ENCODE measurements at places on chromosomes 6 and 20.

- peak; percentile 82 for DNase-seq
Measured at GRCh38 chr6:30344191-30344867, 627 bp upstream of the RPP21 start.

DNA sequence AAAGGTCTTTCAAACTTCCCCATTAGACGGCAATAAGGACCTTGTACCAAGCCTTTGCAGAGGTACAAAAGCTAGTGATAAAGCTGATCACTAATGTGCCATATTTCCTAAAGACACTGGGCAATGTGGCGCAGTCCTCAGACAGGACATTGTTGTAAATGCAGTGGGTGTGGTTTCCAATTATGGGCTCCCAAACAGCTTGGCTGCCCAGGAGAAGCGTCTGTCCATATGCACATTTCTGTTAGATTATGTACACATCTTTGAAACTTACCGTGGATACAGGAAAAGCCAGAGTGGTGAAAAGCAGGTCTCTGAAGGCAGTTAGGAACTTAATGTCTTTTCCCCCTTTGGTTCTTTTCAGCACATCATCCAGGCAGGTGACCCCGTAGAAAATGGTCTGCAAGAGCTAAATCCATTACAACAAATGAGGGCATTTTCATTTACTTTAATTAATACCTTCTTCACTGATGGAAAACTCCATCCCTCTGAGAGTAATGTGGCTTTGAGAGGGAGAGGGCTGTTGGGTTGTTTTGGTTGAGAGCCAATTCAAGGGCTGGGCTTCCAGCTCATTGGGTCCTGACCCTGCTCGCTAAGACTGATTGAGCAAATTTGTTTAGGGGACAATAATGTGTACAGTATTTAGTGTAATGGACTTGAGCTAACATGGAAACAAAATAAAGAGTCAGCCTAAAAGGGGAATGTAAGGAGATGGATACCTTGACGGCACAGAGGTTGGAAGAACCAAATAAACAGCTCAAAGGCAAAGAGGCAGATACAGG lies 10.4 kb downstream of the ADTRP start:
- DNase-seq: no peak

GRCh38 chr6:46014046-46014445 lies 1.6 kb downstream of the CLIC5 start:
- no peak for DNase-seq

GRCh38 chr6:7258231-7258763 lies 54.7 kb downstream of the SSR1 start:
- DNase-seq: peak; percentile 46

DNA sequence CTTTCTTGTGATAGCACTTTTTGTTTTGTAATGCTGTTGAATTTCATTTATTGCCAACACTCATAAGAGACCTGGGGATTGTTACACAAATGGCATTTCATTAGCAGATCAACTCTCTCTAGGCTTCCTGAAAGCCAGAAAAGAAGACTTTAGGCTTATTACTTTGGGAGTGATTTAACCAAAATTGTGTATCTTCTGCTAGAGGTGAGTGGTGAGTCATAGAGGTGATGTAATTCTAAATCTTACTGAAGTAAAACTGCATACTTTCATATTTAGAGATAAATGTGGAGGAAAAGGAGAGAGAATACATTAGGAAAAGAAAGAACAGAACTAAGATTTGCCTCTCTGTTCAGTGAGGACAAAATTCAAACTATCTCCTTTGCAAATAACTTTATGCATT lies 304.7 kb upstream of the RGS17 start:
- no peak for DNase-seq

DNA sequence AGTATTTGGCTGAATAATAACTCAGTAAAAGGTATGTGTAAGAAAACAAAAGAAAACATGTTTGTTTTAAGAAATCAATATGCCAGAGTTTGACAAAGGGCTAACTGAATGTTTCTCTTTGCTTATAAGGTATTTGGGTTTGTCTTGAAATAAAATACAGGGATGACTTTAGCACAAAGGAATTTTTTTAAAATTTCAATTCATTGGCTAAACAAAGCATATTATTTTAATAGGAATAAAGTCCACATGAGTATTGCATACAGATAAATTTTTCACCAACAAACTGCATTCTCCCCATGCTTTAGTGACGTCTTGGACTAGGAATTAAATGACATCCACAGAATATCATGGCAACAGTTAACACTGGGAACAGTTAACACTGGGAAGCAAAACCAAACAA lies 480.0 kb upstream of the JAG1 start:
- DNase-seq: no peak

DNA sequence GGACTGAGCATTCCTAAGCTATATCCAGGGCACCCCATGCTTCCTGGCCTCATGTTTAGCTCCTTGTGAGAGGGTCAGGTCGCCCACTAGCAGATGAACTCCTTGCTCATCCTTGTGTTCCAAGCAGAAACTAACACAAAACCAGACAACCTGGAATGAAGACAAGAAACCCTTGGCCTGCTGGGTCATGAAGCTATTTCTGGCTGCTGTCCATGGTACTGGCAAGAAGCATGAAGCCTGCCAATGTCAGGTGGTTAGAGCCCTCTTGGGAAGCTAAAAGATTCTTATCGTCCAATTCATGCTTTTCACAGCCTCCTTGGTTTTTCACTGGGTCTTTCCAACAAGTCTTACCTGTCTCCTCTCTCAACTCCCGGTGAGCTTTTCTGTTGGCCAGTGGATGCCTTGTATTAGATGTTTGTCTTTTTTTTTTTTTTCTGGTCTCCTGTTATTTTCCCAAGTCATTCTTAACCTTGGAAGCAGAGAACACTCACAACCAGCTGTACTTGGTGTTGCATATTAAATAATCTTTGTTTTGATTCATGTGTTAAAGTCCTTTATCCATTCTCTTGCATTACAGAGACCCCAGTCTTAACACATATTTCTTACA lies 180.3 kb downstream of the ANKRD60 start:
- DNase-seq: peak; percentile 28

DNA sequence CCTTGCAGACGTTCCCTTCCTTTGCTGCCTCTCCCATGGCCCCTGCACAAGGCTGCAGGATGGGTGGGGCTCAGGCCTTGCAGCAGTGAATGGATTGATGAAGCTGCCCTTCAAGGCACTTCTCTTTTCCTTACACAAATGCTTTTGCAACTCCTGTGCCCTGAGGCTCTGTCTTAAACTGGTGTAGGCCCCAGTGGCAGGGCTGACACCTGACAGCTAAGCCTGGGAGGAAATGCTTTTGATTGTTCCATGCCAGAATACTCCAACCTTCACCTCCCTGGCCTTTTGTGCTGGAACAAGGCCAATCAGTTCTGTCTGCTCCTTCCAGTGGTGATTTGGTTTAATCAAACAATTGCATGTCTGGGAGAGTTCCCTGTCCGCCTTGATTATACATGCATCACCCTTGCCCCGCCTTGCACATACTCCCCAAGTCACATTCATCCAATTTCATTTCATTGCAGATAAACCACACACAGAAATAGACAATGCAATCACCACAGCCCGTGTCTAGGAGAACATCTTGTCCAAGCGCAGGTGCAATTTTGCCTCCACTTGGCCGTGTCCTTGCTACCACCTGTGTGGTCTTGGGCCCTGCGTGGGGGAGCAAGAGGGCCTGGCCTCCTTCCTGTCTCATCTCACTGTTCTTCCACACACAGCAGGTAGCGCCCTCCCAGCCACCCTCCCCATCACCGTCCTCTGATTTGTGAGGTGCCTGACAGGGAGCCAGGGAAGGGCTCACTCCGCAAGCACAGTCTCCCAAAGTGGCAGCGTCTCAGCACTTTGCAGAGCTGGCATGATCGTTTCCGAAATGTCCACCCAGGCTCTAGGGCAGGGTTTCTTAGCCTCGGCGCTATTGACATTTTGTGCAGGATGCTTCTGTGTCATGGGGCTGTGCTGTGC lies 120.4 kb downstream of the CDH26 start:
- DNase-seq: no peak

GRCh38 chr6:90574610-90575009 lies 12.3 kb downstream of the MAP3K7 start:
- no peak for DNase-seq

DNA sequence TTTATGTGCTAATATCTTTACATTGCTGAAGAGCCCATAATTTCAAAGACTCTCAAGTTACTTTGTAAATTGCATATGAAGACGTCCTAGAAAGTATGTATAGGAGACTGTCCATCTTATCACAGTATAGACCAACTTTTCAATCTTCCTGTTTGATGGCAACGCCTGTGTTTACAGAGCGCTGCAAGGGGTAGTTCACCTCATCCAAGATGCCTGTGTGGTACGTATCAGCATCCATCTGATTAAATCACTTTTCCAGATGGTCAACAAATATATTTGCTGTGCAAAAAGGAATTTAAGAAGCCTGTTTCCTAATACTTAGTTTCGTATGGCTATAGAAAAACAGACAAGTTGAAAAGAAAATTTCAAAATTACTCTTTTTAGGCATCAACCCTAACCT lies 17.9 kb upstream of the PDE10A start:
- DNase-seq: no peak

DNA sequence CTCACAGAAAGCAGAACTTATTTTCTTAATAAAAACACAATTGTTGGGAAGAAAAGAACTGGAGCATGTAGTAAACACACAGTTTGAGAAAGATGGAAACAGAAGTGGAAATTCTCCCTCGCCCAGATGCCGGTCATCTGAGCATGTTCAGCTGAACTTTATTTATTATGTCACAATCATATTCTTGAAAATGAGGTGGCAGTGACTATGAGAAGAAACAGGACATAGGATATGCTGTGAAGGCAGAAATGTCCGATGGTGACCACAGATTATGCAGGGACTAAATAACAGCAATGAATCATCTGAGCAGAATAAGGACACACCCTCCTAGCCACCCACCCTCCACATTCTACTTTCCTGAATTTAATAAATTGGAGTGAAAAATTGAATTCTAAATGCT lies 425.3 kb upstream of the NOX3 start:
- no peak for DNase-seq

GRCh38 chr6:33380272-33380981 lies 11.2 kb upstream of the KIFC1 start:
- peak; percentile 79 for DNase-seq

GRCh38 chr6:113859349-113860180 lies 2.4 kb downstream of the MARCKS start:
- no peak for DNase-seq

- no peak for DNase-seq
Measured at GRCh38 chr6:72933233-72933632, 292.1 kb downstream of the KHDC1L start.

DNA sequence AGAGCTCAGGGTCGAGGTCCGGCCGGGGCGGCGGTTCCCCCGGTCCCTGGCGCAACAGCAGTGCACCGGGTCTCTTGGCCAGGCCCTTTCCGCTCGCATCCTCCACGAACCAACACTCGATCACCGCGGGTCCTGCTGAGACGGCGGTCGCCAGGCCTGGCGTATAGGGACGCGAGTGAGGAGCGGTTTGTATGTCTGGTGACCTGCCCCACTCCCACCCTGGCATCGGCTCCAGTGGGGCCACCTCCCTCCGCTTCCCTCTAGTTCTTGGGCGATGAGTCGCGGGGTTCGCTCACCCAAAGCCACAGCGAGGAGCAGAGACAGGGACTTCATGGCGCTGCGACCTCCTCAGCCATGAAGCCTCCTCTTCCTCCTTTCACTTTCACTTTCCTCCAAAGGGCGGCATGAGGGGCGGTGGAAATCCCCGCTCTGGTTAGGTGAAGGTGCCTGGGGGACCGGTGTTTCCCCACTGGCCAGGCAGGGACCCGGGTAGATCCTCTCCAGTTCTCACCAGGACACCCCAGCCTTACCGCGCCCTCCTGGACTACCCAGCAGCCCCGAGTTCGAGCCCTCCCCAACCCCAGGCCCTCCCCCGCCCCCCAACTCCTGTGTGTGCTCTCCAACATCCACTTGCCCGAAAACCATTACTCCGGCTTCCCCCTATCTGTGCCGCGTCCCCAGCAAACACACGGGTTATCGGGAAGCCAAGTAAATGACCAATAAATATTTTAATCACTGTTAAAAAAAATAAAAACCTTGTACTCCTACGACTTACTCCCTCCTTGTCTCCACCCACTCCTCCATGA lies at the start of gene TAPBP:
TAPBP (minus strand) TSS at position 370 of the 806 bp plus-strand sequence; CDS start at position 333, 37 bp downstream.
- peak; percentile 71 for DNase-seq

DNA sequence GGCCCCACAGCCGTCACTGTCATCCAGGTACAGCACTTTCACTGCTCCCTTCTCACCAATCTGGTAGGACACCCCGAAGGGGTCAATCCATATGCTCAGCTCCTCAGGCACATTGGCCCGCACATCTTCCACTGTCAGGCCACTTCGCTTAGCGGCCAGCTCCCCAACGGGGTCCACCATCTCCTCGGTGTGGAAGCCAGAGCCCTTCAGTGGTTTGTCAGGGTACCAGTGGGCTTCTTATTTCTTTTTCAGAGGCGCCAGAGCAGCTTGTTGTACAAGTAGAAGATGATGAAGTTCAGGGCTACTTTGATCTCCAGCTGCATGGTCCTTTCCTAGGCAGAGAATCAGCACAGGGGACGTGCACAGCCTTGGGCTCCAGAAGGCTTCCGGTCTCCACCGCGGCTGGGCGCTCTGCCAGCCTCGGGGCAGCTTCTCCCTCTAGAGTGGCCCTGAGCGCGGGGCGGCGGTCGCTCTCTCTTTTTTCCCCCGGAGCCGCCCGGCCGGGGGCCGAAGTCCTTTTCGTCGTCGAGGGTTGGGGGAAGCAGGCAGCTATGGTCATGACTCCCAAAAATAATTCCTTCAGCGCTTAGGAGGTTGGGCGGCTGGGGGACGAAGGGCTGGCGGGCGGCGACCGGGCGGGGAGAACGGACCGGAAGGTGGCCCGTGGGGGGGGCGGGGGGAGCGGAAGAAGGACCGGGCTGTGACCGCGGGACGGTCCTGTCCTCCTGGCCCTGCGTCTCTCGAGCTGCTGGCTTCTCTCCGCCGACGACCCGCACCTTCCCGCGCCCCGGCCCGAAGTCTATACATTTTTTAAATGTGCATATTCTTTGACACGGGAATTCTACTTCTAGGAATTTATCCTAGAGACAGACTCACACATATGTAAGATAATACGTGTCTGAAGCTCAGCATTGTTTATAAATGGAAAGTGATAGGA lies 6.5 kb upstream of the ZSCAN9 start:
- DNase-seq: peak; percentile 92

- DNase-seq: no peak
Measured at GRCh38 chr6:75041381-75041780, 164.5 kb downstream of the COL12A1 start.

DNA sequence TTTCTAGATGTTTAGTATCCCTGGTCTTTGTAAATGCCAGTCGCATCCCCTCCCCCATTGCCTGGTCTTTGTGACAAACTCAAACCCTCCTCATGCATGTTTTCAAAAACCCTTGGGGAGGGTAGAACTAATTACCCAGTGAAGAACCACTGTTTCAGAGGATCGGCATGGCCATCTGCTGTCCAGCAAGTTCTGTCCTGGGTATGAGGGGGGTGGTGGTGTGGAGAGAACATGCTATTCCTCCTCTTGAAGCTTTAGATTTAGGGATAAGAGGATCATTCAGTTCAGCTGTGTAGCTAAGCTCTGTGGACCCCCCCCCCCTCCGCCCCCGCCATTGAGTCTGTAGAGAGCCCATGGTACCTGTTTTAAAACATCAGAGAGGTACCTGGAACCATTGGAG lies 5.6 kb downstream of the BRPF3 start:
- DNase-seq: no peak
